Activated T-helper 1 cell treated with anti-CD3 and anti-CD28 coated beads, Interleukin-2, amount 50 U/mL, for 16 hours (primary cell): ENCODE measurements at places on chromosomes 13 and 19.
A peak's percentile ranks its signal among the peaks of the same experiment; 100 is the strongest.

GRCh38 chr13:92966900-92967299 lies 259.7 kb upstream of the GPC6 start:
- no peak for DNase-seq

DNA sequence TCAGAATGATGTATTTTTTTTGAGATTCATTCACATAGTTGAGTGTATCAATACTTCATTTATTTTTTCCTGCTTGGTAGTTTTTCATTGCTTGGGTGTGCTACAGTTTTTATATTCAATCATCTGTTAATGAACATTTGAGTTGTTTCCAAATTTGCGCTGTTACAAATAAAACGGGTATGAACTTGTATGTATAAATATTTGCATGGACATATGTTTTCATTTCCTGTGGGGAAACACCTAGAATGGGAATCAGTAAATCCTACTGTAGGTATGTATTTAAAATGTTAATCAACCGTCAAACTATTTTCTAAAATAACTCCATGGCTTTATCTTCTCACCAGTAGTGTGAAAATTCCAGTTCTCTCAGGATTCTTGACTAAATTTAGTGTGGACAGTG lies 826.3 kb downstream of the EFNB2 start:
- no peak for DNase-seq

DNA sequence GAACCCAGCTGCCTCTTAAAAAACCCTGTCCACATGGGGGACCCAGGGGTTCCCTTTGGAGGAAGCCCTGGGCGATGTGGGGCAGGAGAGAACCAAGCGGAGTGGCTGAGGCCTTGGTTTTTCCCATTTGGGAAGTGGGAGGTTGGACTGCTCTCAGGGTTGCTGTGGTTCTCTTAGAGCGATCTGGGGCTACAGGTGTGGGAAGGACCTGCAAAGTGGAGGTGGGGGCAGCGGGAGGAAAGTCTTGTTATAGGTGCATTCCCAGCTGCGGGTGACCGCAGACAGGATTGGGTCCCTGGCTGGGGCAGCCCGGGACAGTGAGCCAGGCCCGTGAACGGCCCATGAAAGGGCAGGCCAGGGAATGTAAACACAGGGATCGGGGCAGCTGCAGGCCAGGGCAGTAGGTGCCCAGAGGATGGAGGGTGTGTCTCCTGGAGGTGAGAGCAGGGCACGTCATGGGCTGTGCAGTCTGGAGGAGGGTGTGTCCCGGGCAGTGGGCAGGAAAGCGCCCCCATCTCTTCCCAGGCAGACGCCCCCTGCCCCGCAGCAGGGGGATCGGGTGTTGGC lies 814 bp downstream of the SLC25A23 start:
- DNase-seq: no peak

DNA sequence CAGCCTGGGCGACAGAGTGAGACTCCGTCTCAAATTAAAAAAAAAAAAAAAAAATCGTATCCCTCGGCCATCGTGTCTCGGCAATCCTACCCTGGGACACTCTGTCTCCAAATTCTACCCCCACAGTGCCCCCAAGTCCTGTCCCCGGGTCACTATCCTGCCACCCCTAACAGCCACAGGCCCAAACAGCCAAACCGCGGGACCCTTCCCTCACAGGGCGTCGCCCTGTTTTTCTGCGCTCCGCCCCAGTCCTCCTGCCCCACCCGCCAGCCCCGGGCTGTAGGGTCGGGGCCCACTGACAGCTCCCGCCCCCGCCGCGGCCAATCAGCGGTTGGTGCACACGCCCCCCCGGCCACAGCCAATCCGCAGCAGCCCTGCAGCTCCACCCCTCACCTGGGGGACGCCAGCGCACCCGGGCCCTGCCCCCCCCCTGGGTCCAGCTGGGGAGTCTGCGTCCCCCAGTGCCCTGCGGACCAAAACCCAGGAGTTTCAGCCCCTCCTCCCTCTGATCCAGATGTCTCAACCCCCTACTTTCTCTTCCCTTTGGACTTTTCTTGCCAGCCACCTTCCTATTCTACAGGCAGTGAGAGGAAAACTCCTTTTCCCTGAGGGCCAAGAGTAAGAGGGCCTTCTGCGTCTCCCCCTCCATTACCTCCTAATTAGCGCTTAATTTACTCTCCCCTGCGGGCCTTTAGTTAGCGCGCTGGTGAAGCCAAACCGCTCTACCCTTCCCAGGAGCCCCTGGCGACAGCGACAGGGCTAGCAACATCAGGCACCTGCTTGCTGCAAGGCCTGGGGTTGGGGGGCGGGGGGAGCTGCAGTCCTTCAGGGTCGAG lies 1.5 kb upstream of the BCAT2 start:
- DNase-seq: peak; percentile 49

DNA sequence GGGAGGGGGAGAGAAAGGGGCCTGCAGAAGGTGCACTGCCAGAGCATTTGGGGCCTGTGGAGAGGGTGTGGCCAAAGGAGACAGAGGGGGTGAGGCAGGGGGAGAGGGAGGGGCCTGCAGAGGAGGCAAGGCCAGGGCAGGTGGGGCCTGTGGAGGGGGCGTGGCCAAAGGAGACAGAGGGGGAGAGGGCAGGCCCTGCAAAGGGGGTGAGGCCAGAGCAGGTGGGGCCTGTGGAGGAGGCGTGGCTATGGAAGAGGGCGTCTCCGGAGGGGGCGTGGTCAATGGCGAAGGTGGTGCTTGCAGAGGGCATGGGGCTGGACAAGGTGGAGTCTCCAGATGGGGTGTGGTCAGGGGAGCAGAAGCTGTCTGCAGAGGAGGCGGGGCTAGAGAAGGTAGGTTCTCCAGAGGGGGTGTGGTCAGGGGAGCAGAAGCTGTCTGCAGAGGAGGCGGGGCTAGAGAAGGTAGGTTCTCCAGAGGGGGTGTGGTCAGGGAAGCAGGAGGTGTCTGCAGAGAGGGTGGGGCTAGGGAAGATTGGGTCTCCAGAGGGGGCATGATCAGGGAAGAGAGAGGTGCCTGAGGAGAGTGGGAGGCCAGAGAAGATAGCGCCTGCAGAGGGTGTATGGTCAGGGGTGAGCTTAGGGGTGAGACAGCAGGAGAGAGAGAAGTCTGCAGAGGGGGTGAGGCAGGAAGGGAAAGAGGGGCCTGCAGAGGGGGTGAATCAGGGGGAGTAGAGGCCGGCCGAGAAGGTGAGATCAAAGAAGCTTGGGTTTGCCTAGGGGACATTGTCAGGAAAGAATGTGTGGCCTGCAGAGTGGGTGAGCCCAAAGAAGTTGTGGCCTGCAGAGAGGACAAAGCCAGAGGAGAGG lies 3.4 kb downstream of the PRR36 start:
- DNase-seq: no peak

DNA sequence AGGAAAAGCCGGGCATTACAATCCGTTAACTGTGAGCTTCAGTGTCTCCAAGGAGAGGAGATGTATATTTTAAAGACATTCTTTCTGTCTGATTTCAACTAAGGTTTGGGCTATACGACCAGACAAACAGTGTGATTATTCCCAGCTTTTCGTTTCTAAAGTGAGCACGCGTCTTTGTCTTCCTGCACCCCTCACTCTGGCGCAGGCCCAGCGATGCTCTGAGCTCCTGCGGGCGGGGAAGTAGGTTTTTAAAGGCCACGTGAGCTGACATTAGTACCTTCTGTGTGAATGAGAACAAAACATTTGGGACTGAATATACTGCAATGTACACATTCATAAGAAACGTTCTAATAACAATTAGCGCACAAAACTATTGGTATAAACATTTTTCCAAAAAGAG lies 15.3 kb upstream of the RANBP3 start:
- no peak for DNase-seq

DNA sequence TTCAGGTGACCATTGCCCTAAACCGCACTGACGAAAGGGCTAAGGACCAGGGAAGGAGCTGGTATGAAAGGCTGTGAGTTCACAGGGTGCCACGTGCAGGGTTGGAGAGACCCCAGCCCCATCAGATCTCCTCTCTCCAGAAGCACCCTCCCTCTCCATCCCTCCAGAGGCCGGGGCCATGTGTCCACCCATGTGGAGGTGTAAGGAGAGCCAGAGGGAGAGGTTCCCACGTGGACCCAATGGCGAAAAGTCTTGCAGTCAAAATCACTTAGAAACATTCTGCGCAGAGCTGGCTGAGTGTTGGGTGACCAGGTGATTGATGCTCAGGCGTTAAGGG lies 168.3 kb downstream of the COL4A1 start:
- no peak for DNase-seq

DNA sequence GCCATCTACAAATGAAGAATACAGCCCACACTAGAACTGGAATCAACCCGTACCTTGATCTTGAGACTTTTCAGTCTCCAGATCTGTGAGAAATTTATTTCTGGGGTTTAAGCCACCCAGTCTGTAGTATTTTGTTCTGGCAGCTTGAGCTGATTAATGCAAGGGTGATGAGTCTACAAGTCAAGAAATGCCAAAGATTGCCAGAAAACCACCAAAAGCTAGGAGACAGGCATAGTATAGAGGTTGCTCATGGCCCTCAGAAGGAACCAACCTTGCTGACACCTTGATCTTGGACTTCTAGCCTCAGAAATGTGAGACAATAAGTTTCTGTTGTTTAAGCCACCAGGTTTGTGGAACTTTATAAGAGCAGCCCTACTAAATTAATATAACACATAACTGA lies 428.2 kb upstream of the KLF12 start:
- no peak for DNase-seq

- no peak for DNase-seq
Observed at GRCh38 chr13:20923272-20923671, 20.7 kb upstream of the XPO4 start.

GRCh38 chr13:108425056-108425455 lies 155.5 kb downstream of the TNFSF13B start:
- no peak for DNase-seq
